ENCODE measurements at places on chromosomes 13 and 19.

GRCh38 chr13:48535766-48536165, 2.9 kb upstream of the RCBTB2 start:
- no peak for DNase-seq

DNA sequence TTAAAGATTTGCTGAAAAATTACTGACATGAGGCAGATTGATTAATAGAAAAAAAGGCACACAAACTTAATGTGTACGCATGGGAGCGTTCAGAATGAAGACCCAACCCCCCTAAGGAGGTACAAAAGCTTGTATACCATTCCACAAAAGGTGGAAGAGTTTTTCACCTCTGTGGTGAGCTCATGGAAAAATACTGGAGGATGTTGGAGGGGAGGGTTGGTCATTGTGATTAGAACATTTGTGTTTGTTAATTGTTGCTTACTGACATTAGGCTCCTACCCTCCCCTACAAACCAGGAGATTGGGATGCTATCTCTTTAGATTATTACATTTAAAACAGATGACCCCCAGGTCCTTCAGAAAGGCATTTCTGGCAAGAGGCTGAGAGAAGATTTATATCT, 1973.3 kb downstream of the OLFM4 start:
- DNase-seq, result no peak

- DNase-seq, result no peak
Observed at GRCh38 chr19:50248826-50249225, 45.4 kb downstream of the MYH14 start.

DNA sequence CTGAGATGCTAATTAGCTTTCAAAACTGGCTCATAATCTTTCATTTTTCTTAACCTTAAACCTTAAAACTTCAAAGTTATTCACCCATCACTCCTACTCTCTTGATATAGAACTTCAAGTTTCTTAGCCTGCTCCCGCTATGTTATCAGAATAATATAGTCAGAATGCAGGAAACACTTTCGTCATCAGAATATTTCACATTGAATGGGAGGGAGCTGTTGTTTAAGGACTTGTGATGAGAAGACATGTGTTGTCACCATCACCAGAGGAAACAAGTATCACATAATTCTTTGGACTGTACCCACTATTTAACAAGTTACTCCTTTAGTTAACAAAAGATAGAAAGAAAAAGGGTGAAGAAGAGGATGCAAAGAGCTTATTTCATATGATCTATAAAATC, 65.0 kb upstream of the FNDC3A start:
- DNase-seq, result no peak

DNA sequence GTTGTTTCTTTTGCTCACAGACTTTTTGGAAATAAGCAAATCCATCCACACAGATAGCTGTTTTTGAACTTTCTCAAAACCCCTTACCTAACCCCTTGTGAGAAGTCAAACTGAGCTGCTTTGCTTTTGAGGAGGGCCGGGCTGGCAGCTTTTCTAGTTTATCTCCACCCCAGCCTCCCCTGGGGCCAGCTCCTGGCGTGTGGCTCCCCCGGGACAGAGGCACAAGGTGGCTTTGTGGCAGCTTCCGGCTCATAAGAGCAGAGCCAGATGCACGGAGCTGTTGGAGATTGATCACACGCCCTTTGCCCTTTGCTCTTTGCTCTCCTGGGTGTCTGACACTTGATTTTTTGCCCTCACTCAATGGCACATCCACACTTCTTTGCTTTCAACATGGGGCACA, 24.9 kb upstream of the RNF113B start:
- no peak for DNase-seq

- DNase-seq, result no peak
Observed at GRCh38 chr13:32682740-32683139, 96.5 kb downstream of the PDS5B start.

GRCh38 chr13:113105921-113106452, 396 bp downstream of the F7 start:
- no peak for DNase-seq

DNA sequence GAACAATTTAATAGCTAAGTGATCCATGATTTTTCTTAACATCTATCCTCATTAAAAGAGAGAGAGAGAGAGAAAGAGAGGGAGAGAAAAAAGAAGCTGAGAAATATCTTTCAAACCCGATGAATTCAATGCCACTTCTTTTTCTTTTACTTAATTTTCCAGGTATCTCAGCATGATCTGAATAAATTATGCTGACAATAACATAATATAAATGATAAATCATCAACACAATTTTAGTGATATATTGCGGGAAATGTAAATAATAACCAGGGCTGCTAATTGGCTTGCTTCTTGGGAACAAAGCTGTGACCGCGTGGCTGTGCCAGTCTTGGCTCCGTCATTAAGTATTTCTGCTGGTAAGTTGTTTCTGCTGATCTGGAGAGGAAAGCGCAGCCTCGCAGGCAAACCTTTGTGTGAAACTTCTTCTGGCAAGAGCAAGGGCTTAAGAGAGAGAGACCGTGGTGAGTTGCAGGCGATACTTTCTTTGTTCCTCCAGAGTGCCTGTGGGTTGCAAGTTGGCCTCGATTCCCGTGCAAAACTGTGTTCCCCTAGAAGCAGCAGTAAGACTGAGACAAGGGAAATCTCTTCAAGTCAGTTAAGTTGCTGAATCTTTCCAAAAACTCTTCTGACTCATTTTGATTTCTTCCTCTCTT, 489.1 kb upstream of the TSHZ3 start:
- DNase-seq, result no peak

- no peak for DNase-seq
Observed at GRCh38 chr13:73231471-73231870, 172.7 kb downstream of the KLF5 start.

DNA sequence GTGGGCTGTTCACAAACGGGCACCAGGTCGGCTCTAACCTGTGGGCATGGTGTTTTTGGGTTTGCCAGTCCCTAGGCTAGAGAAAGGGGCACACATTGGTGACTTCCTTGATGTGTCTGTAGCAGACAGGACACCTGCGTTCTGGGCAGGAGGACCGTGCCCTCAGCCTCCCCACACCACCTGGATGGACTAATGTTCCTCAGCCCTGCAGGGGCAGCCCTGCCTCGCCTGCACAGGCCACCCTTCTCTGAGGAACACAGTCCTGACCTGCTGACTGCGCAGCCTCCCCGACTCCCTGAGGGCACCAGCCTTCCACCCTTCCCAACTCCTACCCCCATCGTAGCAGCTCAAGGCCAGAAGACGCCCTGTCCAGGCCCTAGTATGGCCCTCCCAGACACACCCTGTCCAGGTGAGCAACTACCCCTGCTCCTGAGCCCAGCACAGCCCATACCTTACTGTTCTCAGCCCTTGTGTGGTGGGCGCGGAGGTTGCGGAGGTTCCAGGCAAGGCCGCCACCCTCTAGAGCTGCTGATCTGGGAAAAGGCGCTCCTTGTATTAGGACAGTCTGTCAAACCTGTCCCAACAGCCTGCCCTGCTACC, 55.7 kb downstream of the GGACT start:
- DNase-seq, result no peak

GRCh38 chr13:73984201-73984600, 150.0 kb downstream of the KLF12 start:
- DNase-seq, result no peak

GRCh38 chr13:51097353-51098043, 13.6 kb downstream of the C13orf42 start:
- DNase-seq, result no peak

GRCh38 chr19:13547102-13547501, 40.8 kb upstream of the CACNA1A start:
- DNase-seq, result no peak

DNA sequence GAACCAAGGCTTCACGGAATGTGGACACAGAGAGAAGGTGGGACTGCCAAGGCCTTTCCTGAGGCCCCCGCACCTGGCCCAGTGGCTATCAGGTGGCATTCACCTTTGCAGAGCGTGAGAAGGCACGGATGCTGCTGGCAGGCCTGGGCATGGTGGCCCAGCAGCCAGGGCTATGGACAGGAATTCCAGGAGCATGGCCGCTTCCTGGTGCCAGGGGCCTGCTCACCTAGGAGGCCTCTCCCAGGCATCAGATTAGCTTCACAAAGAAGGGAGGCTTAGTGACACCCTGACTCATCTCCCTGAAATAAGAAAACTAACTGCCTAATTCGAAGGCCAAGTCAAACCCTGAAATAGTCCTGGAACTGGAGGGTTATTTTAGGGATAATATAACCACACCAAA, 155.8 kb downstream of the TEX29 start:
- no peak for DNase-seq

DNA sequence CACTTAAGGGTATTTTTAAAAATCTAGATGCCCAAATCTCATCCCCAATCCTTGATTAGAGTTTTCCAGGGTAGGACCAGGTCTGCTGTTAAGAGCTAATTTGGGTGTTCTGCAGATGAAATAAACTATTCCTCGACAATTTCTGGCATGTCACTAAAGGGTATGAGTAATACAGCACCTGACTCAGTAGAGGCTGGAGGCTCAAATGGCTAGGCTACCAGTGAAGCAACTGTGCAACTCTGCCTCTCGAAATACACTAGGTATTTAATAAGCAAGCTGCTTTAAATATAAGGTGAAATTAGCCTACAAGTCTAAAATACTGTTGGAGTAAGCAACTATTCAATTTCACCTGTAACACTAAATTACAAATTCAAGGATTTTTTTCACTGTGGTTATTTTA, 1.5 kb downstream of the RNF6 start:
- no peak for DNase-seq

Data from effector CD4-positive, alpha-beta T cell (primary cell).